ENCODE measurements at places on chromosomes 16 and 17.

- H3K27me3 ChIP-seq = no peaks in the 10 kb centered on the region
- H3K4me1 ChIP-seq = no peaks in the 10 kb centered on the region
- H3K36me3 ChIP-seq = no peaks in the 10 kb centered on the region
- no peak overlapping the region for H3K27ac ChIP-seq
- no peak overlapping the region for H3K4me3 ChIP-seq
- DNase-seq = no peak
Measured at GRCh38 chr17:71919186-71919585, 201.6 kb upstream of the SOX9 start.

- H3K27ac ChIP-seq = no peak overlapping the region
- H3K36me3 ChIP-seq = no peaks in the 10 kb centered on the region
- H3K4me3 ChIP-seq = no peak overlapping the region
- peaks cover 6% of the 10 kb centered on the region for H3K27me3 ChIP-seq
Measured at GRCh38 chr16:79867425-79867997, 267.0 kb upstream of the MAF start.

- peak; percentile 44 for DNase-seq
- peak overlapping the region; percentile 65 for H3K27ac ChIP-seq
- H3K27me3 ChIP-seq = peaks cover 10% of the 10 kb centered on the region
- no peak overlapping the region for H3K4me3 ChIP-seq
Measured at GRCh38 chr17:72184805-72185204, 64.0 kb downstream of the SOX9 start.

GRCh38 chr16:27474921-27475320 is 72.9 kb downstream of the IL21R start:
- no peak overlapping the region for H3K27ac ChIP-seq
- H3K27me3 ChIP-seq = no peaks in the 10 kb centered on the region
- H3K4me1 ChIP-seq = peaks cover 12% of the 10 kb centered on the region
- no peak for DNase-seq
- no peak overlapping the region for H3K4me3 ChIP-seq

DNA sequence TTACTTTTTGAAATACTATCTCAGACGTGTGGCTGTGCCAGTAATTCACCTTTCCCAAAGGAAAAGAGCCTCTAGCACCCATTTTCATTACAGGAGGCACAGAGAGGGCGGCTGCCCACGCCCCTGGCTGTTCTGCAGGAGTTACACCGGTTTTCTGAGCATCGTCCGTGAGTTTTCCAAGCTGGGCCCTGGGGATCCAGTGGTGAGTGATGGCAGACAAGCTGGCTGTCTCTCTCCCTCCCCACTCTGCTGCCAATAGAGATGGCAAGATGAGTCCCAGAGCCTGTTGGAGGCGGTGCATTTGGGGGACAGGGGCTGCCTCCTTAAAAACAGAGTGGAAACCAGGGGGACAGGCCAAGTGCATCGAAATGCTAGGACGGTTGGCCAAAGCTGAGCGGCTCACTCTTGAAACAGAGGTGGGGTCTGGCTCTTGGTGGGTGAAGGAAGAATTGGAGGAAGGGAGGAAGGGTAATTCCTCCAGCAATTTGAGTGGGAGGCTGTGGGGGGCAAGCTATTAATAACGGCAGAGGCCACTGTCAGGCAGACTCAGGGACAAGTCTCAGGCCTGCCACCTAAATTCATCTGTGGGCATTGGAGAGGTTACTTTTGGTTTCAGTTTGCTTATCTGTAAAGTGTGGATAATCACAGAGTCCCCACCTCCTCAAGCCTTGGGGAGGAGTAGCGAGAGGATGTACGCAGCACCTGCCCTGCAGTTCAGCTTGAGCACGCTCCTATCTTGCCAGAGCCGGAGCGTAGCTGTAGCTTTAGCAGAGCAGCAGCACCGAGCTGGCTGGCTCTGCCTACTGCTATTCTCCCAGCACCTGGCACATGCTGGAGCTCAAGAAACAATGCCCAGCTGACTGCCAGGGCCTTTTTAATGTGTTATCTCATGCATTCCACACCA is 7.5 kb upstream of the NOS2 start:
- no peaks in the 10 kb centered on the region for H3K36me3 ChIP-seq
- no peak for DNase-seq
- peaks cover 21% of the 10 kb centered on the region for H3K4me1 ChIP-seq
- peak overlapping the region; percentile 43 for H3K4me3 ChIP-seq

- H3K27ac ChIP-seq = no peak overlapping the region
- H3K4me1 ChIP-seq = no peaks in the 10 kb centered on the region
- no peaks in the 10 kb centered on the region for H3K36me3 ChIP-seq
- DNase-seq = no peak
- H3K4me3 ChIP-seq = no peak overlapping the region
Measured at GRCh38 chr17:31404028-31404949, 12.8 kb downstream of the RAB11FIP4 start.

DNA sequence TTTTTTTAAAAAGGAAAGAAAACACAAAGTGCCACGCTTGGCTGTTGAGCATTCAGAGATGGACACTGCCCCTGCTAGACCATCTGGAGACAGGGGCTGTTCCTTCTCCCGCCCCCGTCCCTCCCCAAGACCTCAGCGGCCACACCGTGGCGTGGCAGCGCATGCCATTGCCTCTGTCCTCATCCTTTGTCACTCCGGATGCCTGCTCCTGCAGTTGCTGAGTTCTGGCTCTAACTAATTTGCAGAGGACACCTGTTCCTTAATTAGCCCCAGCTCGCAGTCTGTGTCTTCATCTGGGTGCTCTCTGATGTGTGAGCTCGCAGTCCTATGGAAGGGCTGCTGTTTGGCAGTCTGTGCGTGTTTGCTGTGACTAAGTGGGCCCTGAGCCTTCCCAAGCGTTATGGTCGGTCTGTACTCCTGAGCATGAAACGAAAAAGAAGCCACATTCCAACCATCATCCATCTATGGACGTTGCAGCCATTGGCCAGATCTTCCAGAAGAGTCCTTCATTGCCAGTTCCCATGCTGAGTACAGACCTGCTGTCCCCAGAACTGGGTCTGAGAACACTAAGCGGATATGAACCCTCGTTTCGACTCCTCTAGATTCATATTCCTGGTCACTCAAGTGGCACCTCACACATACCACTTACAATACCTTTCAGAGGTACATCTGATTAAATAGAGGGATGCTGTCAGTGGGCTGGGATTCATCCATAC is 40.9 kb upstream of the NAT9 start:
- H3K27me3 ChIP-seq = no peaks in the 10 kb centered on the region
- H3K4me3 ChIP-seq = no peak overlapping the region
- peaks cover 37% of the 10 kb centered on the region for H3K4me1 ChIP-seq
- H3K27ac ChIP-seq = no peak overlapping the region
- peaks cover 16% of the 10 kb centered on the region for H3K36me3 ChIP-seq

GRCh38 chr17:17241656-17242055 is 4.7 kb upstream of the FLCN start:
- no peaks in the 10 kb centered on the region for H3K27me3 ChIP-seq
- no peak for DNase-seq
- H3K4me3 ChIP-seq = no peak overlapping the region
- H3K36me3 ChIP-seq = peaks cover 14% of the 10 kb centered on the region
- peaks cover 12% of the 10 kb centered on the region for H3K4me1 ChIP-seq
- no peak overlapping the region for H3K27ac ChIP-seq

- H3K36me3 ChIP-seq = no peaks in the 10 kb centered on the region
- no peak for DNase-seq
- no peak overlapping the region for H3K4me3 ChIP-seq
- H3K27me3 ChIP-seq = peaks cover 5% of the 10 kb centered on the region
- peaks cover 21% of the 10 kb centered on the region for H3K4me1 ChIP-seq
- H3K27ac ChIP-seq = no peak overlapping the region
Measured at GRCh38 chr17:29066047-29066446, 23.1 kb downstream of the PIPOX start.

- DNase-seq = no peak
- H3K27ac ChIP-seq = no peak overlapping the region
- H3K27me3 ChIP-seq = peaks cover 62% of the 10 kb centered on the region
- H3K36me3 ChIP-seq = no peaks in the 10 kb centered on the region
Measured at GRCh38 chr17:42055027-42055426, 4.6 kb upstream of the C17orf113 start.

GRCh38 chr16:87363771-87364455 is 19.7 kb downstream of the FBXO31 start:
- peak overlapping the region; percentile 38 for H3K4me3 ChIP-seq
- H3K27me3 ChIP-seq = no peaks in the 10 kb centered on the region
- peak; percentile 65 for DNase-seq
- peaks cover 26% of the 10 kb centered on the region for H3K36me3 ChIP-seq

- H3K36me3 ChIP-seq = no peaks in the 10 kb centered on the region
- H3K4me3 ChIP-seq = no peak overlapping the region
- peaks cover 6% of the 10 kb centered on the region for H3K4me1 ChIP-seq
- no peak for DNase-seq
Measured at GRCh38 chr17:48388955-48389743, 40.9 kb downstream of the SKAP1 start.

DNA sequence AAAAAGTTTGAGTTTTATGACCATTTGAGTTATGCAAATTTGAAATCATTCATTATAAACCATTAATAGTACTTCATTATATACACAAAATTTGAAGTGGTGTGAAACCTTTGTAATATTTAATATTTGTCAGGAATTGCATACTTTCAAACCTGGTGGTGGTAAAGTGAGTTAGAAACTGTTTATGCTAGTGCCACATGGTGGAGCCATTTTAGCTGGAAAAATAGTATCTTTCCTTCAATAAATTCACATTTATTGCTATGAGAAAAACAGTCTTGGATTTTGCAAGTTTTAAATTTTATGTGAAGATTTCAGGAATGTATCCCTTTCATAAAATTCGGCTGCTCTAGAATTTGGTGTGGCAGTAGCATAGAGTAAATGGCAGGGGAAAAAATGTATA is 7.3 kb upstream of the BLMH start:
- no peak for DNase-seq
- H3K4me1 ChIP-seq = no peaks in the 10 kb centered on the region
- H3K36me3 ChIP-seq = no peaks in the 10 kb centered on the region
- no peaks in the 10 kb centered on the region for H3K27me3 ChIP-seq
- H3K27ac ChIP-seq = no peak overlapping the region
- H3K4me3 ChIP-seq = no peak overlapping the region

DNA sequence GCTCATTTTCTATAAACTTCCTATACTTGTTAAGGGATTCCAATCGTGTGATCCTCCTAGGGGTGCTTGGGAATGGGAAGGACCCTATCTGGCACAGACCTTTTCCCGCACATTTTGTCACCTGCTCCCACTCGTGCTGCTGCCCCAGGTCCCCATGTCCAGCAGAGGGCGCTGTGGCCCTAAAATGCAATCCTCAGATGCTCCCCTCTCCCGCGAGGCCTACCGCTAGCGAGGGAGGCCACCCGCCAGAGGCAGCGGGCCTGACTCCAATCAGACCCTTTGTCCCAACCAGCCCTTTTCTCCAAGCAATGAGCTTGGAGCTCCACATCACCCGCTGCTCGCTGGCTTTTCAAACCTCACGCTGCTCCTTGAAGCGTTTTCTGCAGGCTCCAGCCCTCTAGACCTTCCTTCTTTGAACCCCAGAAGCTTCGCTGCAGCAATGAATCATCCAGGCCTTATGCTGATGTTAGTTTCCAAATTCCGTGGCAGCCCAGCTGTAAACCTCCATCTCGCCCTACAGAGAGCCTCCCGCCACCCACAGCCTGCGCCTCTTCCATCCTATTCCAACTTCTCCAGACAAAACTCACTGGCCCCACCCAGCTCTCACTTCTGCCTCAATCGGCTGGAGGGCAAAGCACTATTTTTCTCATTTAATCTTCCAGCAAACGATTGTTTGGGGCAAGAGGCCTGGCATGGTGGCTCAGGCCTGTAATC is 23.6 kb upstream of the FZD2 start:
- H3K27ac ChIP-seq = peak overlapping the region; percentile 56
- peaks cover 7% of the 10 kb centered on the region for H3K4me1 ChIP-seq

DNA sequence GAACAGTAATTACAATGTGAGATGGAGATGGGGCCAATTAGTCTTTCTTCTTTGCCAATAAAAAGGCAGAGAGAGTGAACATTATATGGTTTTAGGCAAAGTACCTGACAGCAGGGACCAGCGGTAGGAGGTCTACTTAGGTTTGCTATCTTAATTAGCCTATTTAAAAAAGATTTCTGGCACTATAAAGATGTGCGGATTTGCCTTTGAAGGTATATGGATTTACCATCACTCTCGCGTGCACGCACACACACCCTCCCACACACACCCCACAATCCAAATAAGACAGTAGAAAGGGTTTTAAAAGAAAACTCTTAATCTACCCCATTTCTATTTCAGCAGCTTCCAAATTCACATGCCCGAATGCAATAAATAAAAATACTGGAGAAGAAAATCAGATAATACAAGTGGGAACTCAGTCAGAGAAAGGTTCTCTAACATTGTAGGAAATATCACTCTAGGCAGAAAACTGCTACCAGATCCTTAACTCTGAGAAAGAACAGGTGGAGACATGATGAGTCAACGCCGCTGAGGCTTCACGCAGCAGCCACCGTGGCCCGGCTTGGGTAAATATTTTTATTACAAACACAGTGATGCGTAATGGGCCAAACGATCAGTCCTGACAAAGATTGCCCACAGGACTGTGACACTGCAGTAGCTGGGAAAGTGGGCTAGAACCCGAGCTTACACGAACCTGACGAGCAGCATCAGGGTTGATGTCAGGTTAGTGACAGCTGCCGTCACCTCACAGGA is 66.6 kb upstream of the AXIN2 start:
- DNase-seq = no peak
- no peak overlapping the region for H3K27ac ChIP-seq
- H3K4me1 ChIP-seq = no peaks in the 10 kb centered on the region

GRCh38 chr17:11682646-11683045 is 84.4 kb downstream of the DNAH9 start:
- no peak for DNase-seq
- no peaks in the 10 kb centered on the region for H3K36me3 ChIP-seq
- H3K27ac ChIP-seq = no peak overlapping the region
- no peak overlapping the region for H3K4me3 ChIP-seq
- H3K4me1 ChIP-seq = peaks cover 6% of the 10 kb centered on the region

DNA sequence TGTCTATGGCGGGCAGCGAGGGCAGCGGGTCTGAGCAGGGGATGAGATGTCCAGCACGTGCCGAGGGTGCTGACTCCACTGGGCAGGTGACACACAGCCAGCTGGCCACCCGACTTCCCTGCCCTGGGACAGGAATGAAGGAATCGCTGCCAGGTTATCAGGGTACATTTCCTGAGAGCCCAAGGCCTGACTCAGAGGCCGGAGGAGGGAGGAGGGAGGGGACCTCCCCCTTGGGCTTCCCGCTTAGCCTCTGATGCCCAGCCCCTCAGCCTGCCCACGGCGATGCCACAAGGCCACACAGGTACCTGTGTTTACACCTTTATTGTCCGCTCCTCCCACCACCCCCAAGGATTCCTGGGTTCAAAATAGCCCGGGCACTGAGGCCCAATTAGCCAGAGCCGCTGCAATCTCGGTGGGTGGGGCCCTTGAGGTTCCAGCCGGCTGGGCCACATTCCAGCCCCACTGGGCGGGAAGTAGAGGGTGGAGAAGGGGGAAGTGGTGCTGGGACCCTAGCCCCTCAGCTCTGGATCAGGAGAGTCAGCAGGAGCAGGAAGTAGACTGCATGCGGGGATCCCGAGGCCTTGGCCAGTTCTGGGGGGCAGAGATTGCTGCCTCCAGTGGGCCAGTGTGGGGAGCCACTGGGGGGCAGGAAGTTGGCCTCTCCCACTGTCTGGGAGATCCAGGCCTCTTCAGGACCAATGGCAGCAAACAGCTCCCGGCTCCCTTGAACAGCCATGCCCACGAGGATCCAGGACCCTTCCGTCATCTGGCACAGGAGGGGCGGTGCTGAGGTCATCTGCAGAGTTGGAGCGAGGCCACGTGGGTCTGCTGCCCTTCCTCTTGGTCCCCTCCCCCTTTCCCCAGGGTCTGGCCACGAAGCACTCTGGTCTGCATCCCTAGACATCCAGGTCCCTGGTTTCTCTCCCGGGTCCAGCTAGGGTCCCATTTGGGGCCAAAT is 3.4 kb upstream of the PRSS8 start:
- peak; percentile 48 for DNase-seq
- H3K36me3 ChIP-seq = no peaks in the 10 kb centered on the region
- H3K4me1 ChIP-seq = peaks cover 54% of the 10 kb centered on the region
- H3K27me3 ChIP-seq = no peaks in the 10 kb centered on the region
- peak overlapping the region; percentile 49 for H3K27ac ChIP-seq

GRCh38 chr16:57167953-57168352 is 17.9 kb downstream of the PSME3IP1 start:
- no peak overlapping the region for H3K4me3 ChIP-seq
- peaks cover 77% of the 10 kb centered on the region for H3K36me3 ChIP-seq
- DNase-seq = no peak

Measured in left ventricle myocardium inferior (tissue), 1 donor.